ENCODE measurements at places on chromosomes 2 and 18. TPM values are rescaled to one million over a fixed set of nuclear protein-coding genes. Genes with fewer than 3 reads are reported as not detected.

Gene CFAP53
- not detected for total RNA-seq

Gene GATA6
- 38.4 TPM for total RNA-seq

Gene ARPC2
- 258 TPM for total RNA-seq

Gene SLC8A1
- 121 TPM for total RNA-seq

Gene GPR45
- total RNA-seq, result not detected

- no peak for DNase-seq
Observed at GRCh38 chr2:161415034-161415986, 787 bp upstream of the TBR1 start.

DNA sequence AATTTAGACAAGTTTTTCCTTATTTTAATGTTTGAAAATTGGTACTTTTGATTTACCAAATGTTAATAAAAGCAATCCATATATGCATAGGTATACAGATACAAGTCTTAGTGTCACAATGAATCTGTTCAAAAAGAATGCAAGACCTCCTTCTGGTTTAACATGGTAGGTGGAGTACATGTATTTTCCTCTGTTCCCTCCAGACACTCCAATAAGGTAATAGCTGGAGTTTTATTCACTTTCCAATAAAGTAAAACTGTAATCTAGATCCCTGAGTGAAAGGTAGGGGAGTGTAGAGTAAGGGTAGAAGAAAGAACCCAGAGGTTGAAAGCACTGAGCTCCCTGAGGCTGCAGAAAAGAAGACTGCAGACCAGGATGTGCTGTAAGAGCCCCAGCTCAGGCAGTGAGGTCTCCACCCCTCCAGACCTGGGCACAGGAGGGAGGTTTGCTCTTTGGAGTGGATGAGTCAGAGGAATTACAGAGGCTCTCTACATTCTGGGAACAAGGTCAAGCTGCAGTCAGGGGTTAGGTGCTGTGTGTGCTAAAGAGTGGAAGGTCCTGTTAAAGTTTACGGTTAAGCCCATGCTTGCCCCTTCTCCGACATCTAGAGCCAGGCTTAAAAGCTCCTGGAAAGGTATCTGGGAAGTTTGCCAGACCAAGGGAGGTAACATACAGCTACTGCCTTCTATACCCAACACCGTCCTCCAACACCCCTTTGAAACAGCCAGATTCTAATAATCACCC is 27.6 kb upstream of the STAT1 start:
- DNase-seq, result no peak

- DNase-seq, result no peak
Observed at GRCh38 chr2:214536625-214537024, 125.8 kb downstream of the VWC2L start.

- no peak for DNase-seq
Observed at GRCh38 chr2:23427350-23427749, 42.4 kb downstream of the KLHL29 start.

DNA sequence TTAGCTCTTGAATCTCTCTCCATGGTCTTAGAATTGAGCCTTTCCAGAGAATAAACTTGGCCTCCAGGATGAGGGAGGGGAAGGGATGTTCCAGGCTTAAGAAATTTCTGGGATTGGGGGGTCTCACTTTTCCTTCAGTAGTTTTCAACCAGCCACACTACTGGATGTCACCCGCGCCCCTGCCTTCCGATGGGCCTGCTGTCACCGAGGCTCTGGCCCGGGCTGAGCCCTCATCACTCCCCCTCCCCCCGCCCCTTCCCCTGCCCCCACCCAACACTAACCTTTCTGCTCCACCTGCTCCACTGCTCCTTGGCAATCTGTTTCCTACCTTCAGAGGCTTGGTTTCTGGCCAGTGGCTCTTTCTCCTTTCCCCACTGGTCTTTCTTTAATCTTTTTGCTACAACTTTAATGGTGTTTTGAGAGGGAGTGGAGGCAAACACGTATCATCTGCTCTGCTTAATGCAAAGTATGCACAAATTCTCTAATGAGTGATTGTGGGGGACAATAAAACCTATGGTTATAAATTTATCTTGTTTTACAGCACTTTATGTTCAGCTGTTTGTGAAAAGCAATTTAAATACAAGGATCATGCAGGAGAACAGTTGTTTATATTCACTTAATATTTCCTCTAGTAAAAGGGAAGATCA is 155.1 kb downstream of the WDSUB1 start:
- no peak for DNase-seq

GRCh38 chr2:202432776-202433175 is 56.6 kb downstream of the BMPR2 start:
- DNase-seq, result no peak

Measured in posterior vena cava (tissue), 2 donors.